Umbilical cord (tissue), 2 donors: ENCODE measurements at places on chromosomes 3 and 15. TPM values are rescaled to one million over a fixed set of nuclear protein-coding genes. Genes with fewer than 3 reads are reported as not detected.

- DNase-seq: no peak
Observed at GRCh38 chr3:17802950-17803349, 60.5 kb upstream of the TBC1D5 start.

LDHAL6B gene
- 3.6 TPM for total RNA-seq

CISH gene
- 5.5 TPM for total RNA-seq

GRCh38 chr3:126452213-126452612 lies 23.5 kb downstream of the ZXDC start:
- DNase-seq: no peak

DNA sequence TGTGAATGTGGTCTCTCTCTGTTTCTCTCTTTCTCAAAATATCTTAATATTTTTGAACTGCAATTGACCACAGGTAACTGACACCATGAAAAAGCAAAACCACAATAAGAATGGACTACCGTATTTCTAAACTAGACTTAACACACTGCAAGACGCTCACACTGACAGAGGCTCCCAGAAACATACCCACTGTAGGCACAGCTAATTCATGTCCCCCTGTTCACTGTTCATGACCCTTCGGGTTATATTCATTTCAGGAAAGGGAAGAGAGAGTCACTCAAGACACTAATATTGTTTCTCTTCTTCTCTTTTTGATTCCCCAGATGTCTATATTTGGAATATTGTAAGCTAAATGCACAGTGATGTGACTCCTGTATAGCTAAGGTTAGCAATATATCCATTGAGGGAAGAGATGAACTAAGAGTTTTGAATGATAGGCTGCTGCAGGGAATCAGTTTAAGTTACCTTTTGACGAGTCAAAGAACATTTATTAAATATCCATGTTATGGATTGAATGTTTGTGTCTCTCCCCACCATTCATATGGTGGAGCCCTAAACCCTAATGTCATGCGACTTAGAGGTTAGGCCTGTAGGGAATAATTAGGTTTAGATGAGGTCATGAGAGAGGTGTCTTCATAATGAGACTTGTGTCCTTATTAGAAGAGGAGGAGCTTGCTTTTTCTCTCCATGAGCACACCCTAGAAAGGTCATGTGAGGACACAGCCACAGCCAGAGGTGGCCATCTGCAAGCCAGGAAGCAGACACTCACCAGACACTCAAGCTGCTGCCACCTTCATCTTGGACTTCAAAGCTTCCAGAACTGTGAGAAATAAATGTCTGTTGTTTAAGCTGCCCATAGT lies 216.6 kb upstream of the GRM7 start:
- DNase-seq: no peak

GRCh38 chr3:136624371-136624770 lies 127.8 kb downstream of the STAG1 start:
- no peak for DNase-seq

GRCh38 chr15:45200001-45200798 lies 12.4 kb upstream of the SHF start:
- DNase-seq: peak; percentile 95
